ENCODE measurements at places on chromosomes 4 and X.

GRCh38 chr4:23932901-23933308 lies 43.1 kb upstream of the PPARGC1A start:
- DNase-seq: no peak

DNA sequence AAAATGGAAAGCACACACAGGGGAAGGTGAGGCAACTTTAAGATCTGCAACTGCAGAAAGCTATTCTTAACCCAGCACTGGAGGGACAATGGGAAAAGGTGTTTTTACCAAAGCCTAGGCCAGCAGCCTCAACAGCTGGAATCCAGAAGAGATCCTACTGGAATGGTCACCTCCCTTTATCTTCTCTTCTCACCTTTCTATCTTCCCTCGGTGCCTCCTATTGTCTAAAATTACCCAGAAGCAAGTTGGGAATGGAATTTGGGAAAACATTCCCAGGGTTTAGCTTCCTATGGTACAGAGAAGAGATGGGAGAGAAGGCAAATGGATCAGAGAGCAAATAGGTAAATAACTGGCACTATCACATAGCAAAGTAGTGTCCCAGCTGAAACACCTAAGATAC lies 73.1 kb downstream of the TIGD2 start:
- DNase-seq: no peak

- no peak for DNase-seq
These were observed 567.7 kb downstream of the MAGEB5 start for GRCh38 chrX:26783512-26784225.

DNA sequence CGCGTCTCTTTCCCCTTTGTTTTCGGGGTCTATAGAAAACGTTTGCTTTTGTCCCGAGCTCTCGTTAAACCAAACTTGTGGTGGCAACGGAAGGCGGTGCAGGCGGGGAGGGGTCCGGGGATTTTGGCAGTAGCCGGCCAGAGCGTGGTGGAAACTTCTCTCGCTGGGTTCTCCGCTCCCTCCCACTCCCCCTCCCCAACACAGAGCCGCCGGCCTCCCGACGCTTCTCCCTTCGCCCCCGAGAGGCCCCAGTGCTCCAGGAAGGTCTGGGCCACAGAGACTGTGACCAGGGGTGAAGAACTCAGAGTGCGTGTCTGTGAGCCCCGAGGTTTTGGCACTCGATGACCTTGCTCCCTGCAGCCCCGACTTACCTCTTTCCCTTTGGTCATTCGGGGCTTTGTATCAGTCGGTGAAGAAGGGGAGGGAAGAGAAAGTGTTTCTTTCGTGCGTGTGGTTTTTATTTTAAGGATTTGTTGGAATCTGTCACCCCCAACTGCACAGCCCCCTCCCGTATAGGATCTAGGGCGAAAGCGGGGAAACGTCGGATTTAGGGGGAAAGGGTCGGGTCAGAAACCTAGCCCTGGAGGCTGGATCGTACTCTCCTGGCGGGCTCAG lies 9.0 kb upstream of the BCOR start:
- no peak for DNase-seq

- DNase-seq: no peak
These were observed 5.9 kb downstream of the UGDH start for GRCh38 chr4:39521253-39521919.

All from AG04450 (cell line).